Suppressor macrophage (primary cell): ENCODE measurements at places on chromosomes 4 and X.

- DNase-seq = no peak
Observed at GRCh38 chr4:139919521-139919920, 234.5 kb downstream of the MAML3 start.

DNA sequence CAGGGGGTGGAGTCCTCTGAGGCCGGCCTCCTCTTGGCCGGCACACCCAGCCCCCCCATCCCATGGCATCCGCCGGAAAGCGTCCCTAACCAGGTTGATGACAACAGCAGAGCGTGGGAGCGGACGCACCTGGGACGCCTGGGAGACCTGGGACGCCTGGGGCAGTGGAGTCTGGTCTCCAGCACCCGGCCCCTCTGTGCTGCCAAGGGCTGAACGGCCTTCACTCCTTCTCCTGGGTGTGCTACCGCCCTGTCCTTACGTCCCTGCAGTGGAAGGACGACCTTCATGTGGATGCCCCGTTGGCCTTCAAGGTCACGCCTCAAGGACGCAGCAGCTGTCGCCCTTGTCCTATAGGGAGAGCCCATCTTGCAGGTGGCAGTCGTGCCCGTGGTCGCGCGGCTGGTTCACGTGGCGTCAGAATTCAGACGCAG is 26.9 kb downstream of the NKX1-1 start:
- DNase-seq = no peak

DNA sequence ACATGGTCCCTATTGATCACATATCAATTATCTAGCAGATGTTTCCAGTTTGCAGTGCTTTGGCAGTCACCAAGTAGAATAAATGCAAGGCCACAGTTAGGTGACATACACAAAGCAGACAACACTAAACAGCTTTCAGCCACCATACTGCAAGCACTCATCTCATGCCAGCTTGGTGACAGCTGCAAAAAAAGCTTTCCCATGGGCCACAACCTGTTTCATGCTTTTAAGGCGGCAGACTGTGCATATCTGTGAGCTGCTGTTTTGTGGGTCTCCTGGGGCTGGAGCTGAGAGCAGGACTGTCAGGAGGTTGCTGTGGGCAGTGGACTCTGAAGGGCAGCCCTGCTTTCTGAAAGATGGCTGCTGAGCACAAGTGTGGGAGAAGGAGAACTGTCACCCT is 82.6 kb downstream of the FHDC1 start:
- DNase-seq = no peak

- DNase-seq = peak; percentile 21
Observed at GRCh38 chr4:70895811-70896491, 6.2 kb upstream of the MOB1B start.

DNA sequence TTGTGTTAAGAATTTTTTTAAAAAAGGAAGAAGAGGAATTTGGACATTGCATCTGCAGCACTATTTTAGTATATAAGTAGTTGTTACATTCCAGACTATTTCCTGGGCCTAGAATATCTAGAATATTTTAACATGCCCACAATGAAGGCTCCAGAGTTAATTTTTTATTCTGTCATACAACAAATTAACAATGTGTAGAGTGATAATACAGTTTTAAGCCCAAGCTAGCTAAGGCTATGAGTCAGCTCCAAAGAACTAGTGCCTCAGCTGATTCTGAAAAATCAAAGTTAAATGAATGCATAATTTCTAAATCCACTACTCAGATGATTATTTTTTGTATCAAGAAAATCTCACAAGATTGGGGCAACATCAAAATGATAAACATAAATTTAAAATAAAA is 231.4 kb downstream of the PRDM5 start:
- DNase-seq = no peak

- no peak for DNase-seq
Observed at GRCh38 chrX:33447285-33447684, 235.9 kb upstream of the DMD start.

DNA sequence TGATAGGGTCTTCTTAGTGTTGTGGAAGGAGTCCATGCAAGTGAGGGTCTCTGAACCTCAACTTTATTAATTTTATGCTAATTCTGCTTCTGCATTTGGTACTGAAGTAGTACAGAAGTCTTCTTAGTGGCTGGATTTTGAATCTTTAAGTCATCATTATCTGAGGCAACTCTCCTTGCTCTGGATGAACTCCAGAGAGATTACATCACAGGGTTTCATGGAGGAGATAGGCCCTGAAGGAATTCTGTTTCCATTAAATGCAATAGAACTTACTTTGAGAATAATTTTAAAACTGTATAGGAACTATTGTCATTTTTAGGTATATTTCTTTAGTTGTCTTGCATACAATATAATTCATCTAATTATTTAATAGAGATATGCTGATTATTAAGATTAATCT is 451.2 kb downstream of the FAT4 start:
- no peak for DNase-seq

GRCh38 chr4:175536852-175537453 is 275.1 kb downstream of the GPM6A start:
- DNase-seq = peak; percentile 7

- DNase-seq = no peak
Observed at GRCh38 chr4:98801259-98801725, 127.6 kb downstream of the EIF4E start.

GRCh38 chr4:23981328-23981727 is 91.5 kb upstream of the PPARGC1A start:
- DNase-seq = no peak

GRCh38 chr4:183411291-183411861 is 33.1 kb upstream of the CDKN2AIP start:
- DNase-seq = no peak

DNA sequence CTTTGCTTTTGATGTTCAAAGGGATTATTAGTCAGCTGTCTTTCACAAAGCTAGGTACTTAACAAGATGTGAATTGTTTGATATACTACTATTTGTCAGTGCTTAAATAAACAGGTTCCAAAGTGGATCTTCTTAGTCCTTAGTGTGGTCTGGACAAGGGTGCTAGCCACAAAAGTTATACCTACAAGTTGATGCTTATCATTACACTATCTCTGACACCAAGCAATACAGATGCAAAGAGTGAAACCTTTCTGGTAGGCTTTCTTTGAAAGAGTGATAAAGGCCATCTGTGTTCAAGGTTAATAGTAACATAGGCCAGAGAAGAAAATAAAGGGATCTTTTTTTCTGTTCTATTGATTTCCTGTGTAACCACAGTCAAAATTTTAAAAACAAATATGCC is 12.2 kb upstream of the RBPJ start:
- no peak for DNase-seq

DNA sequence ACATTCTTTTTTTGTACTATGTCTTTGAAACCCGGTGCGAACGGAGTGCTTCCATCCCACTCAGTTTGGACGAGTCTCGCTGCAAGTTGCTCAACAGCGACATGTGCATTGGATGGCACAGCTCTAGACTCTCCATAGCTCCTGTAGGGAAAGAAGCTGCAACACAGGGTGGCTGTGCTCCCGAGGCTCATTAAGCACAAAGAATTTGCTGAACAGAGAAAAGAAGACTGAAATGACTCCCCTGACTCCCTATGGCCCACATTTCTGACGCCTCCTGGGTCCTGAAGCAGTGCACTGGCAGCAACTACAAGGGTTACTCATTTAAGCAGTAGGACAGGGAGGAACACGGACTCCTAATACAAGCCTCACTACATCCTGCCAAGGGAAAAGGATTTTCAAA is 127.4 kb downstream of the SH3RF1 start:
- DNase-seq = no peak

GRCh38 chrX:143121477-143121876 is 95.7 kb downstream of the SPANXN4 start:
- no peak for DNase-seq

GRCh38 chrX:13684361-13684760 is 4.6 kb upstream of the RAB9A start:
- DNase-seq = no peak

GRCh38 chr4:185846505-185847150 is 34.6 kb upstream of the SORBS2 start:
- no peak for DNase-seq

GRCh38 chr4:183157215-183157614 is 58.2 kb downstream of the WWC2 start:
- DNase-seq = peak; percentile 5

DNA sequence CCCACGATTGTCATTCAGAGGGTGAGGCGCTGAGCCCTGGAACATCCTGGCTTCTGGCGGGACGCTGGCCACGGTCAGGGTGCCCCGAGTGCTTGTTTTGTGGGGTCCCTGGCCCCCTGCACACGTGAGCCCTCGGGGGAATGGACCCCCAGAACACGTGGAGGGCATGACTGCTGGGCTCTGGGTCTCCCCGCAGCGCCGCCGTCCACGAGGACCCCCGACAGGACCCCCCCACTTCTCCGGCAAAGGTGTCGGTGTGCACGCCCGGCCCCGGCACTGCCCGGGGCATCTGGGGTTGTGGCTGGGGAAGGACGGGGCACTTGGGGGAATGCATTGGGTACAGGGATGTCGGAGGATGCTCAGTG is 13.9 kb upstream of the GTPBP6 start:
- no peak for DNase-seq

DNA sequence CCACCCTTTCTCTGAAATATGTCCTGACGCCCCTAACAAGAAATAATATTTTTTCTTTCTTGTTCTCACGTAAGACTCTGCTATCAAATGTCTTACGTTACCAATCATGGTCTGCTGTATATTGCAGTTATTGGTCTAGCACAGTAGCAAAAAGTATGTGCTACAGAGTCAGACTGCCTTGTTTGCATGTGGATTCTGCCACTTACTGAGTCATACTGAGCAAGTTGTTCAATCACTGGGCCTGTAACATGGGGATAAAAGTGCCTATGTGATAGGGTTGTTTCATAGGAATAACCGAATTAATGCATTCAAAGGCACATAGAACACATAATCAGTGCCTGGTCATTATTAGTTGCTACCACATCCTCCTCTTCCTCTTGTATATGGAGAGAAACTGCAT is 14.1 kb downstream of the RPGR start:
- no peak for DNase-seq

DNA sequence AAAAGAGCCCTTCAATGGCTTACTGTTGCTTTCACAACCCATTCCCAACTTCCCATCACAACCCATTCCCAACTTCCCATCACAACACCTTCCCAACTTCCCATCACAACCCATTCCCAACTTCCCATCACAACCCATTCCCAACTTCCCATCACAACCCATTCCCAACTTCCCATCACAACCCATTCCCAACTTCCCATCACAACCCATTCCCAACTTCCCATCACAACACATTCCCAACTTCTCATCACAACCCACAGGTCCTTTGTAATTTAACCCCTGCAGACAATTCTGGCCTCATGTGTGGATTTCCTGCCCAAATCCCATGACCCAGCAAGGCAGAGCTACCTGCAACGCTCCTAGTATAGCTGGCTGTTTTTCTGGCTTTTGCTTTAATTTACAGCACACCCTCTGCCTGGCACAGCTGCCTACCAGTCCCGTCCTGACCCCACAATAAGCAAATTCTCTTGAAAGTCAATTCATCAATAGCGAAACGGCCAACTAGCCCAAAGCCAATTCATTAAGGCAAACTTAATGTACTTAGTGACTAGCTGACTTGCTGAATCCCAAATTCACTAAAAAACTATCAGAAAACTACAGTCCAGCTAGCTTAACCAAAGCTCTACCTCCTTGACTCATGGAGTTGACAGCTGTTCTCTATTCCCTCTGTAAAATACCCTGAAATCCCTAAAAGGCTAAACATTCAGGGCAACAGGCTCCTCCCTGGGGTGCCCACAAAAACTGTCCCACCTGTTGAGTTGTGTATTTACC is 75.6 kb downstream of the AFAP1 start:
- peak; percentile 21 for DNase-seq

GRCh38 chr4:138627096-138627495 is 384.9 kb upstream of the SLC7A11 start:
- no peak for DNase-seq

DNA sequence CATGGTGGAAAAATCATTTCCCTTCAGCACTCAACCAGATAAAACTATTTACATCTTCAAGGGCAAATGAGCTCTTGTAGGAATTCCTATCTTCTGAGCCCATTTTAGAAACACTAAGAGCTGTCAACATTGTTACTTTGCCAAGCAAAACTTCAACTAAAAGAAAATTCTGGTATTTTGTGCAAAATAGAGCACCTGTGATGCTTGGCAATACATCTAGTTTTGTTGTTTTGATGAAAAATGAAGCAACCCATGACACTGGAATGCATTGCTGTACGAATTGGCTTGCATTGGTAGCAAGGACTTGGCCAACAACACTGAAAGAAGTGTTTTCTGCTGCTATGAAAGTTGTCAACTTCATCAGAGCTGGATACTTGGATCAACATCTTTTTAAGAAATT is 194.4 kb downstream of the COX18 start:
- DNase-seq = no peak

DNA sequence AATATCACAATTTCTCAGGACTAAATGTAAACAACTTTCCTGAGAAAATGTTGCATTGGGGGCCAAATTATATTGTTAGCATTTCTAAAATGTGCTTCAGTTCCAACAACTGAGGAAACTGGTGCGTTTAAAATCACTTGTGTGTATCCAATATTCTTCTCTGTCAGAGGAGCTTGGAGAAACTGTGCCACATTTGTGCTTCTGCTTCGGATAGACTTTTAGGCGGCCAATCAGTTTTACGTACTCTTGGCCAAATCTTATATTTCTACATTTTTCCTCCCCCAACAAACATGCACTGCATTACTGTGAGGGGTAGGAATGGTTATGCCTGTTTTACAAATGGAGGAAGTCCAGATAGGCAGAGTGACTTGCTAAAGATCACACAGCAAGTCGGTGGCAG is 27.4 kb upstream of the TRPC5OS start:
- no peak for DNase-seq

GRCh38 chr4:84917869-84918600 is 48.5 kb downstream of the WDFY3 start:
- no peak for DNase-seq

DNA sequence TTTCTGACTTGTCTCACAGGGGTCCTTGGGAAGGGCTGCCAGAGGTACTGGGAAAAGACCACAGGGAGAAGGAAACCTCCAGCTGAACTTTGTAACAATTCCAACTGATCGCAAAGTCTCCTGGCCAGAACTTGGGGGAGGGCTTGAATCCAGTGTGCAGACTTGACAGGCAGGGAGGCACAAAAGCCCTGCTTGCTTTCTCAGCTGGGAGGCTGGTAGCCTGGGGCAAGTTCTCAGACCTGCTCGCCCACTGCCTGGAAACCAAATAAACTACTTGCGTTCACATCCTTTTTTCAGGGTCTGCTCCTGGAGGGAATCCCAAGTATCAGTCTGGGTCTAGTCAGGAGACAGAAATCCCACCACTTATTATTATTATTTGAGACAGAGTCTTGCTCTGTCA is 48.0 kb upstream of the CASK start:
- no peak for DNase-seq

DNA sequence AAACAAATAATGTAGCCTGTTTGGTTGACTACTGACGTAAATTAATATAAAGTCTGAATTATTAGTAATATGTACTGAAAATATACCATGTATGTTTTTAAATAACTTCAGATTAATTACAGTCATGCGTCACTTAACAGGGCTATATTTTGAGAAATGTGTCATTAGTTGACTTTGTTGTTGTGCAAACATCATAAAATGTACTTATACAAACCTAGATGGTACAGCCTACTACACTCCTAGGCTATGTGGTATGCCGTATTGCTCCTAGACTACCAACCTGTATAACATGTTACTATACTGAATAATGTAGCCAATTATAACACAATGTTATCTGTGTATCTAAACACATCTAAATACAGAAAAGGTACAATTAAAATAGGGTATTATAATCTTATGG is 66.6 kb downstream of the RNF150 start:
- no peak for DNase-seq
